Progenitor cell of endocrine pancreas (in vitro differentiated cells): ENCODE measurements at places on chromosomes 11 and 22. TPM values are rescaled to one million over a fixed set of nuclear protein-coding genes. Genes with fewer than 3 reads are reported as not detected.

The CREBZF gene
- total RNA-seq, result 66.3 and 66.7 TPM in 2 replicates

The KRTAP5-9 gene
- total RNA-seq, result 0.26 and 0.53 TPM in 2 replicates

The MMP7 gene
- total RNA-seq, result not detected in 2 replicates

The OR4C15 gene
- total RNA-seq, result not detected in 2 replicates

The OR52I2 gene
- total RNA-seq, result not detected in 2 replicates

The C11orf86 gene
- not detected in 2 replicates for total RNA-seq
